T-helper 2 cell treated with Interferon-gamma antibody and Interleukin-4, amounts not matched to agents 5 μg/mL and 100 μg/mL, for 36 hours (primary cell): ENCODE measurements at places on chromosomes 1 and 21.

- DNase-seq, result no peak
Observed at GRCh38 chr1:30465096-30465495, 258.3 kb downstream of the MATN1 start.

GRCh38 chr1:90834886-90835660 lies 118.0 kb upstream of the BARHL2 start:
- DNase-seq, result no peak

DNA sequence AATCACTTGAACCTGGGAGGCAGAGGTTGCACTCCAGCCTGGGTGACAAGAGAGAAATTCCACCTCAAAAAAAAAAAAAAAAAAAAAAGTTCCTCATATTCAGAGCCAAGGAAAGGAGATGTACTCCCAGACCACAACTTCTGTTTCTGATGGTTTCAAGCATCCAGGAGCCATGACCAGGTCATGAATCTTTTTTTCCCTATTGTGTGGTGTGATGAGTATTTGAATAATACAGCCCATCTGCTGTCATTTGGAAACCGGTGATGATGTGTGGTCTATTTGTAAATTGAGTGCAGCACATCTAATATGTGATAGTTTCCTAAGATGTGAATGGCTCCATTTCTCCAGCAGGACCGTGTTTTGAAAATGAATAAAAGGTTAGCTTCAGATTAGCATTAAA lies 18.6 kb downstream of the PIK3CD start:
- DNase-seq, result no peak

DNA sequence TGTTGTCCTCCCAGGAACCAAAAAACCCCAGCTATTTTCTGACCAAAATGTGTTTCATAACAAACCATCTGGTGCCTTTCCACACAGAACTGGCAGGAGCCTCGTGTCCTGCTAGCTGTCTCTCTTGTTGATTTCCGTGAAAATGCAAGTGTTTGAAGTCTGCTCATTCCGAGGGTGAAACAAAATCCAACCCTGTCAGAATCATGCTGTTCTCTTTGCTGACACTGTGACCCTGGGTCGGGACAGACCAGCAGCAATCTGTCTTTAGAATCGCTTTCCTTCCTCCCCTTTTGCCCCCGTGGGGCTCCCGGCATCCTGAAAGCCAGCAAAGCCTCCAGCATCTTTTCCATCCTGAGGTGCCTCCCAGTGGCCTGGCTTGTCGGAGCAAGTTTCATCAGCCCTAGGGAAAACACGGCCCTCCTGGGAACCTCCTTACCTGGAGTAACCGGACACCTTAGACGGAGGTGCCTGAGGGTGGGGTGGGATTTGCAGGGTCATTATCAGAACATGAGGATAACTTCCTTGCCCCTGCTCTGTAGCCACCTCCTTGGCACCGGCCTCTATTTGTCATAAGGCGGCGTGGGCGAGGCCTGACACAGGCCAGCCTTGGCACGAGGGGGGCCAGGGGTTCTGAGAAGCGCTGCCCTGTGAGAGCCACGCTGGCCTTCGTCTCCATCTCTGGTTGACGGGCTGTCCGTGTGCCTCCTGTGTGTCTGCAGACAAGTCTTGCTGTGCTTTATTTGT lies 24.9 kb downstream of the LDLRAP1 start:
- DNase-seq, result no peak

DNA sequence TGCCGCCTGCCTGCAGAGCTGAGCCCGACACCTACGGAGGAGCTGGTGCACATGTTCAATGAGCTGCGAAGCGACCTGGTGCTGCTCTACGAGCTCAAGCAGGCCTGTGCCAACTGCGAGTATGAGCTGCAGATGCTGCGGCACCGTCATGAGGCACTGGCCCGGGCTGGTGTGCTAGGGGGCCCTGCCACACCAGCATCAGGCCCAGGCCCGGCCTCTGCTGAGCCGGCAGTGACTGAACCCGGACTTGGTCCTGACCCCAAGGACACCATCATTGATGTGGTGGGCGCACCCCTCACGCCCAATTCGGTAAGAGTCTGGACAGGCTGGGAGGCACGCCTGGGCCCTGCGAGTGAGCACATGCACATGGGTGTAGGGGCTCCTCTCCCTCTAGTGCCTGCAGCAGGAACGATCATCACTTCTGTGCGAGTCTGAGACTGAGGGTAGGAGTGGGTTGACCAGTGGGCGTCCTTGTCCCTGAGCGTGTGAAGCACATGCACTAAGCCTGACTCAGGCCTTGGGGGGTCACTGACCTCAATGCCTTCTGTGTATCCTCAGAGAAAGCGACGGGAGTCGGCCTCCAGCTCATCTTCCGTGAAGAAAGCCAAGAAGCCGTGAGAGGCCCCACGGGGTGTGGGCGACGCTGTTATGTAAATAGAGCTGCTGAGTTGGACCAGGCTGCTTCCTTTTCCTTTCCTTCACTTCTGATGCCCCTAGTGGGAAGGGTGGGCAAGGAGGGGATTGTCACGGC lies 6.9 kb downstream of the DMAP1 start:
- DNase-seq, result no peak

GRCh38 chr1:197081117-197081753 lies 14.2 kb upstream of the F13B start:
- DNase-seq, result no peak

GRCh38 chr1:21217812-21218596 lies 41.3 kb upstream of the EIF4G3 start:
- no peak for DNase-seq

GRCh38 chr1:182348961-182349747 lies 42.4 kb downstream of the GLUL start:
- DNase-seq, result no peak

DNA sequence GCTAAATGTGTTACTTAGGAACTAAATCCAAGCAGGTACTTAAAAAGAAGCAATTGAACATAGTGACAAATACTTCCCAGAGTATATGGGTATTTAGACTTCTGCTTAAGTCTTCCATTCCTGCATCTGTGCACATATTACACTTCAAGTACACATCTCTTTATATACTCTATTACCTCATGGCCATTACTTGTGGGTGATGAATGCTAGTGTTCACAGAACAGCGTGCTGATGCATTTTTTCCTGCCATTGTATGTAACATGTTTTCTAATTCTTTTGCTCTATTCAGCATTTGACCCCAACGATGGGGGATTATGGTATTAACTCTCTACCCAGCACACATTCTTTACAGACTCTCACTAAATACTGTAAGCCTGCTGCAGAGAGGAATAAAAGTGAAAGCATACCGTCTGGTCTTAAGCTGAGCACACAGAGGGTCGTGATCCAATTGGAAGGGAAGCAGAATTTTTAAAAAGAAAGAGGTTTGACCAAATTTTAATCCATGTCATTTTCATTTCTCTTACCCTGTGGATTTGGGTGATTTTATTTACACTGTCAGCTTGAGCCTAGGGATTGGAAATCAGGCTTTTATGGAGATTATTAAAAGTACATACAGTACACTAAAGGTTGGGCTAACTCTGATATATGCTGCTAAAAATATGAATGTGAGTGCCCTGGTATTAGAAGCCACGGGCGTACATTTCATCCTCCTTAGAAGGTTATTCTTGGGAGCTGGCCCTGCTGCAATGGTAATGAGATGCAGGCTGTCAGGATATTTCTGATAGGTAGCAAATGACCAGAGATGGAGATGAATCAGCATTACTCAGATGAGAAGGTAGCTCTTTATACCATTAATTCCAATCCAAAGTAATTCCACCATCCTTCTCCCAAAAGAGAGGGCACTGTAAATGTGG lies 95.5 kb upstream of the PROX1 start:
- DNase-seq, result no peak

DNA sequence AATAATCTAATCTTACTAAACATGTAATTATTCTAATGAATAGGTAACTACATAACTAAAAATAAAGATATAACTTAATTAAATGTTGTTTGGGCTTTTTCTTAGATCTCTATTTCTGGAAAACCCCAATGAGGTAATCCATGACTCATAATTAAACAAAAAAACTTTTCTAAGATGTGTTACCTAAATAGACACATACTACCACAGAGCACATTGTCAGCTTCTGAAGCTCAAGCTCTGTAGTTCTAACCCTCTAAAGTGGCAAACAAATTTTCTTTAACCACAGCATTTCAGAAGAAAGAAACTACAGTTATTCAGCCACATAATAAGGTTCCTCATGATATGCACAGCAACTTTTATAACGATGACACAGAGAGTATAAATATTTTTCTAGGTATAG lies 4.2 kb downstream of the OR6K3 start:
- no peak for DNase-seq

- no peak for DNase-seq
Observed at GRCh38 chr1:108830119-108831008, 26.5 kb downstream of the AKNAD1 start.

DNA sequence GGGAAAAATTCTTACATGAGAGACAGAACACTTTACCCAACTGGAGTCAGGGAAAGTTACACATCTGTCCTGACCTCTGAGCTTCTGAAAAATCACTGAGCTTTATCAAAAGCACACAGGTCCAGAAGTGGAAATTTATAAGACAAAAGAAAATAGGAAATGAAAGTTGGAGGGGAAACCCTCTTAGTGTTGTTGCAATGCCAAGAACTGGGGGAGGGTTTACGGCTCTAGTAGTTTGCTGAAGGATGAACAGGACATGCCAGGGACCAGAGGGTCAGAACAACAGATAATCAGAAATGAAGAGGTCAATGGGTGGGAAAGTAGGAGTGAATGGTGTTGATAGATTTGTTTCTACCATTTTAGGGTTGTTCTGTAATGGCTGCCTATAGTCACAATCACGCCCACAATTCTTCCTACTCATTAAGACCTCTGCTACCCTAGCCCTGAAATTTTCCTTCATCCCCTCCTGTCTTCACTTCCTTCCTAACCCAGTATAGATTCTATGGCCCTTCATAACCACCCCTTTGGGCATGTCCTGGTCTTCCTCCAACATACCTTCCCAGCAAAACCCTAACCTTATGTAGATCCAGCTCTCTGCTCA lies 30.3 kb upstream of the FMOD start:
- DNase-seq, result no peak
